Type B pancreatic cell (in vitro differentiated cells): ENCODE measurements at places on chromosomes 3 and 15. TPM values are rescaled to one million over a fixed set of nuclear protein-coding genes. Genes with fewer than 3 reads are reported as not detected.

- no peaks in the 10 kb centered on the region for H3K27me3 ChIP-seq
- no peaks in the 10 kb centered on the region for H3K36me3 ChIP-seq
- no peak overlapping the region for H3K27ac ChIP-seq
- peaks cover 23% of the 10 kb centered on the region for H3K4me1 ChIP-seq
- no peak for DNase-seq
Observed at GRCh38 chr15:62964251-62964650, 78.3 kb upstream of the TPM1 start.

- H3K4me3 ChIP-seq, result no peak overlapping the region
- no peaks in the 10 kb centered on the region for H3K36me3 ChIP-seq
- no peak for DNase-seq
- no peaks in the 10 kb centered on the region for H3K4me1 ChIP-seq
Observed at GRCh38 chr3:130635978-130636377, 110.7 kb downstream of the PIK3R4 start.

OR4M2 gene
- not detected in 2 replicates for total RNA-seq

RBPMS2 gene
- total RNA-seq, result 6.4 and 19.7 TPM in 2 replicates

SCG3 gene
- total RNA-seq, result 13.0 and 18.2 TPM in 2 replicates

GXYLT2 gene
- total RNA-seq, result 6.3 and 25.8 TPM in 2 replicates
